Activated CD4-positive, CD25-positive, alpha-beta regulatory T cell treated with anti-CD3 and anti-CD28 coated beads, Interleukin-2, amount 50 U/mL, for 24 hours (primary cell): ENCODE measurements at places on chromosomes 16 and 17.

GRCh38 chr16:69851491-69852240, 89.5 kb downstream of the WWP2 start:
- no peak for ATAC-seq

DNA sequence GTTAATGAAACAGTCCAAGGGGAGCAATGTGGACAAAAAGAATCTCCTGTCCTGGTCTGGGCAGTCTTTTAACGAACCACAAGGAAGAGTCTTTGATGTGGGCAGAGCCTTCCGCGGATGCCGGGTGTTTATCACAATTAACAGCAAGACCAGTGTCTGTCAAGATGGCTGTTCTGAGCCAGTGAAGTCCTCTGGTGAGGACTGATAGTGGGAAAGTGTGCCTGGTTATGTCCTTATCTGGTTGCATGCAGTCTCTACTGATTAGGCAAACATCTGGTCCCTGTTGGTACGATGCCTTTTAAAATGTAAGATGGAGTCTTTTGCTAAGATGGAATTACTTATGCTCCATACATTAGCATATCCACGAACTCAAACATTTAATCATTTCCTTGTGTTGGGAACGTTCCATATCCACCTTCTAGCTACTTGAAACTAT, 88.5 kb downstream of the ZNF18 start:
- no peak for ATAC-seq

DNA sequence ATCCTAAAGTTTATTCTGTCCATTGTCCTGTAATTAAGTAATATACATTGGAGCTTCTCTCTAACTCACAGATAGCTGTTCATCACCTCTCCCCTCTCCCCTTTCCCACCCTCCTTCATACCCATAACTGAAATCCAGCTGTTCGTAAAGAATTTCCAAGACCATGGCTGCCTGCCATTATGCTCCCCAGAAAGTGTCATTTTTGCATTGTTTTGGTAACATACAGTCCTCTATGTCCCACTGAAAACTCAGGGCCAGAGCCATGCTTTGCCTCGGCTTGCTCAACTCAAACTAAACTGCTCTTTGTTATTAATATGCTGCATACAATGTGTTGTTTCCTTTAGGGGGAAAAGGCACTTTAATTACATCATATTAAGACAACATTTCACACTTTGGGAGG, 132.0 kb downstream of the MRTFB start:
- no peak for ATAC-seq

- no peak for ATAC-seq
Observed at GRCh38 chr17:66076546-66077190, 115.3 kb downstream of the CEP112 start.

GRCh38 chr17:72222661-72223380, 102.0 kb downstream of the SOX9 start:
- no peak for ATAC-seq

DNA sequence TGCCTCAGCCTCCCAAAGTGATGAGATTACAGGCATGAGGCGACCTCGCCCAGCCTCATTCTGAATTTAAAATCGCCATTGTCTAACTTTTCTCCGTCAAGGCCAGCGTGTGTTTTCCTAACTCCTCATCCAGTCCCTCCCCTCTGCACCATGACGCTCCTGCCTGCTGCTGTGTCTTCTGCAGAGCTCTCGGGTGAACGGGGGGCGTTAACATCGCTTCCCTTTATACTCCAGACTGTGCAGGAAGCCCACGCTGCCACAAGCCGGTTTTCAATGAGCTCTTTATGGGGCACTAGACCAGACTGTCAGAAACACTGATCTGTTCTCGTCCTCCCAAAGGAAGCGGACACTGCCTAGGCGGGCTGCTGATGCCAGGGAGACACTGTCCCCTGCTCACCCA, 13.2 kb downstream of the AANAT start:
- no peak for ATAC-seq

DNA sequence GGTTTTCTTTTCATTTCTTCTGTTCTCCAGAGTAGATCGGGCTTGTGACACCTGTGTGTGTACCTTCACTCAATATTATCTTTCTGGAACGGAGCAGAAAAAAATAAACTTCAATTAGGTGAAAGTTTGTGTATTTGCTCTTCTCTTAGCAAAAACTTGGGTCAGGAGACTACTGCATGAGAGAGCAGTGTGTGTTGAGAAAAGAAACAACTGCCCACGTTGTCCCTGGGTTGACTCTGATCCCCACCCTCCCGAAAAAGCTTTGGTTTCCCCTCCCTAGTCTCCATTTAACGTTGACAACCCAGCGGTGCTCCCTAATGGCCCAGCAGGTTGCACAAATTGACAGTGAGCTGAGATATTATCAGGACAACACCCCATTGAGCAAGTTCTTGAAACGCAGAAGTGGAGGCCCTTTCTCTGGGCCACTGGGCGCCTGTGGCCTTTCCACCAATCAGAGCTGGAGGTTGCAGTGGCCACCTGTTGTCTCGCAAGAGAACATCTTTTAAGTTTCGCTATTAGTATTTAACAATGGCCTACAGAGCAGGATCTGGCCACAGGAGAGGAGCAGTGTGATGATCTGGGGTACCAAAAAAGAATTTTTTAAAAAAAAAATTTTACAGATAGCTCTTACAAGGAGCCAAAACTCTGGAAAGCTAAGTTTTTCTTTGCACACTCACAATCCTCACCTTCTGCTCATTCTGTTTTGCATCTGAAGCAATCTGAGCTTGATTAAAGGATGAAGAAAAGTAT, 1.5 kb upstream of the TOX3 start:
- no peak for ATAC-seq

DNA sequence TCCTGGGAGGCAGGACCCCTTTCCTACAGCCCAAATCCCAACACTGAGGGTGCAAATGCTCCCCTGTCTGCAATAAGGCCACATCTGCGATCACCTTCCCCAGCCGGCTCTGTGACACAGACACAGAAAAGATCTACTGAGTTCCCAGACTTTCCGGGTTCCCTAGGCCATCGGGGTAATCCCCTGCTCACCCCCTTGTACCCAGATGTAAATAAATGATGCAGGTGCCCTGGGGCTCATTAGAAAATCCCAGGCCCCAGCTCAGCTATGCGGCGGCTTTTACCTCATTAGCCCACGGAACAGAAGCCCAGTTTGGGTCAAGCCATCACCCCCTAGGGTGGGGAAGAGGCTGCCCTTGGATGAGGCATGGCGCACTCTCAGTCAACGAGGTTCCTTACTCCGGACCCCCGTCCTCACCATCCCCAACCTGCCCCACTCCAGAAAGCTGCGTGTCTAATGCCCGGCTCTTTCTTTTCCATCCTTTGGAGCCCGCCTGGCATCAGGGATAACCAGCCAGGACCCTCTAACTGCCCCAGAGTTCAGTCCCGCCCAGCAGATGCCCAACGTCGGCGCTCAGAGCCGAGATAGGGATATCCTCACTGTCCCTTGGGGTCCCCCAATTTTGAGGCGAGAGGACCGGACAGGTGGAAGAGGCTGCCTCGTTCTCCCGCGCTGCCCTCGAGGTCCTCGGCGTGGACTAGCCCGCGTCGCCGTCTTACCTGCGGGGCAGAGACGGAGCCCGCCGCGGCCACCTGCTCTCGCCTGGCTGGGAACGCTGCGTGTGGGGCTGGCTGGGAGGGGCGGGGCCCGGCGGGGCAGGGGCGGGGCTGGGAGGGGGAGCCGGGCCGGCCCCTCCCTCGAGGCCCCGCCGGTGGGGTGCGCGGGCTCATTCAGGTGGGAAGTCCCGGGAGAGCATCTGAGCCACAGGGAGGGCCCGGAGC, at the start of gene ZNF385C:
ZNF385C (minus strand) TSS at position 783 of the 941 bp plus-strand sequence. CDS start 35,417 bp downstream, outside the sequence.
- peak; percentile 60 for ATAC-seq

- ATAC-seq = no peak
Observed at GRCh38 chr17:40813804-40814203, 8.6 kb downstream of the KRT10 start.

DNA sequence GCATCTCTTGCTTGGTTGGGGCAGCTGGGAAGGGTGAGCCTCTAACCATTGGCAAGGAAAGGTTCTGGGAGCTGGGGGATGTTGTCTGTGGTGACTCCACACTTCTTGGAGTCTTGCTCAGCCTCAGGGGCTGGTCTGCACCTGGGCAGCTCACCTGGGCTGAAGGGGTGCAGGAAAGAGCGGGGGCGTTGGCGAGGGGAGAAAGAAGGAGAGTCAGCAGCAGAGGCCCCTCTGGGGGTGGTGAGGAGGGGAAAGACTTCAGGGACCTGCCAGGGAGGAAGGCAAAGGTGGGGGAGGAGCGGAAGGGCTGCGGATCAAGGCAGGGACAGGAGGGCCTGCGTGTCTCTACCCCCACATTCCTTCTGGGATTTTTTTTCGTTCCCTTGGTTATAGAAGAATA, 47.7 kb downstream of the CCDC42 start:
- no peak for ATAC-seq

- no peak for ATAC-seq
Observed at GRCh38 chr16:4733211-4733742, 794 bp downstream of the ANKS3 start.

DNA sequence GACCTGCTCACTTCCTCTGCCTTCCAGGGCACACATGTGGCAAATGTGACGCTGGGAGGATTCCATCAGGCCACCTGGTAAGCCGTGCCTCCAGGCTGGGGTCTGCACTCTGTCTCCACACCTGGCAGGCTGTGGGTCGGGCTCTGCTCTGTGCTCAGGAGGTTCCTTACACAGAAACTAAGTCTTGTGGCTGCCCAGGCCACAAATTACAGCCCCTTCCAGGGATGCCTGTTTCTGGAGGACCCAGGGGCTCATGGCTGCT, 58.2 kb downstream of the RMI2 start:
- no peak for ATAC-seq

DNA sequence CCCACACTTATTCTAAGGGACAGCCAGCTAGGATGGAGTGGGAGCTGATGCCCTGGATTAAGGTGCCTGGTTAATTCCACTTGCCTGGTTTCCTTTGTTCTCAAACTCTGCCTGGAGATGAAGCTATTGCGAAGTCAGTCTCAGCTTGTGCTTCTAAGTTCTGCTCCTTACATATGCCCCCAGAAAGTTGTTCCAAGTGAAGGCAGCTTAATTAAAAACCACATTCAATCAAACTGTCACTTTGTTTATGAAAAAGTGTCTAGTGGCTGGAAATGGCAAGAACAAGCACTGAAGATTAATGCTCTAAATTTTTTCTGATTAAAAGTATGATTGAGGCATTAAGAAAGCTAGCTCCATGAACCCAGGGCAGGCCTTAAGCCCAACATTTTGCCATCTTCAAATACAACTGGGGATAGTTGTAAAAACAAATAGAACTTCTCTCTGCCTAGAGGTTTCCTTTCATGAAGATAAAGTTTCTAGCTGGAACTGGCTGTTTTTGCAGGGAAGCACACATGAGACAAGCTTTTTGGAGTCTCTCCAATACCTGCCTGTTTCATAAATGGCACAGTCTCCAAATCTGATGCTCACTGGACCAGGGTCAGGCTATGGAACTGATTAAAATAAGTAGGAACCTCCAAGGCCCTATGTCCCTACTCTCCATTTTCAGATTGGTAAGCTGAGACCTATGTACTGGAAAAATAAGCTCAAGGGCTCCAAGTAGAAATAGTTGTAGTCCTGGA, 100.9 kb downstream of the GRIN2A start:
- ATAC-seq = no peak

GRCh38 chr17:13429201-13429600, 172.5 kb downstream of the HS3ST3A1 start:
- ATAC-seq = no peak

GRCh38 chr16:1194665-1195392, 30.2 kb downstream of the TPSG1 start:
- no peak for ATAC-seq

GRCh38 chr17:77327566-77328464, 187.0 kb downstream of the SEC14L1 start:
- no peak for ATAC-seq

DNA sequence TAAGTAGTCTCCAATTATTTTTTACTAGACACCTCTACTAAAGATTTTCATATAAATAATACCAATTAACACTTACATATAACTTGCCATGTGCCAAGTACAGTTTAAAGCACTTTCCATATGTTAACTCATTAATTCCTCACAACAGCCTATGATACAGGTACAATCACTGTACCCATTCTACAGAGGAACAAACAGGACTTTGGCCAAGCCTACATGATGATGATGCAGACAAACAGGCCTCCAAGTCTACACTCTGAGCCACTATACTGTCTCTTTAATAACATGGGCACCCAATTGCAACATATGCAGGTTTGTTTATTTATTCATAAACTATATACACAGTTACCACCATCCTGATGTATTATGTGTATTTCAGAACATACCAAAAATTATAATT, 46.0 kb downstream of the TOX3 start:
- ATAC-seq = no peak

DNA sequence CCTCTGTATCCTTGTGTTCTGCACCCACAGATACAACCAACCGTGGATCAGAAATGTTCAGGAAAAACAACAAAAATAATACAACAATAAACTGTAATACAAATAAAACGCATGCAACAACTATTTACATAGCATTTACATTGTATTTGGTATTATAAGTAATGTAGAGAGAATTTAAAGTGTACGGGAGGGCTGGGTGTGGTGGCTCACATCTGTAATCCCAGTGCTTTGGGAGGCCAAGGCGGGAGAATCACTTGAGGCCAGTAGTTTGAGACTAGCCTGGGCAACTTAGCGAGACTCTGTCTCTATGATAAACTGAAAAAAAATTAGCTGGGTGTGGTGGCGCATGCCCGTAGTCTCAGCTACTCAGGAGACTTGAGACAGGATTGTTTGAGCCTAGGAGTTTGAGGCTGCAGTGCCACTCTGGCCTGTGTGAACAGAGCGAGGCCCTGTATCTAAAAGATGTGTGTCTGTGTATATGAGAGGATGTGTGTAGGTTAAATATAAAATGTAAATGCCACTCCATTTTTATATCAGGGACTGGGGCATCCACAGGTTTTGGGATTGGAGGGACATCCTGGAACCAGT, 13.3 kb downstream of the SEC14L1 start:
- no peak for ATAC-seq

GRCh38 chr17:32143527-32143870, 1.2 kb downstream of the RHOT1 start:
- no peak for ATAC-seq

GRCh38 chr17:81239714-81240555, 817 bp downstream of the NDUFAF8 start:
- peak; percentile 7 for ATAC-seq

DNA sequence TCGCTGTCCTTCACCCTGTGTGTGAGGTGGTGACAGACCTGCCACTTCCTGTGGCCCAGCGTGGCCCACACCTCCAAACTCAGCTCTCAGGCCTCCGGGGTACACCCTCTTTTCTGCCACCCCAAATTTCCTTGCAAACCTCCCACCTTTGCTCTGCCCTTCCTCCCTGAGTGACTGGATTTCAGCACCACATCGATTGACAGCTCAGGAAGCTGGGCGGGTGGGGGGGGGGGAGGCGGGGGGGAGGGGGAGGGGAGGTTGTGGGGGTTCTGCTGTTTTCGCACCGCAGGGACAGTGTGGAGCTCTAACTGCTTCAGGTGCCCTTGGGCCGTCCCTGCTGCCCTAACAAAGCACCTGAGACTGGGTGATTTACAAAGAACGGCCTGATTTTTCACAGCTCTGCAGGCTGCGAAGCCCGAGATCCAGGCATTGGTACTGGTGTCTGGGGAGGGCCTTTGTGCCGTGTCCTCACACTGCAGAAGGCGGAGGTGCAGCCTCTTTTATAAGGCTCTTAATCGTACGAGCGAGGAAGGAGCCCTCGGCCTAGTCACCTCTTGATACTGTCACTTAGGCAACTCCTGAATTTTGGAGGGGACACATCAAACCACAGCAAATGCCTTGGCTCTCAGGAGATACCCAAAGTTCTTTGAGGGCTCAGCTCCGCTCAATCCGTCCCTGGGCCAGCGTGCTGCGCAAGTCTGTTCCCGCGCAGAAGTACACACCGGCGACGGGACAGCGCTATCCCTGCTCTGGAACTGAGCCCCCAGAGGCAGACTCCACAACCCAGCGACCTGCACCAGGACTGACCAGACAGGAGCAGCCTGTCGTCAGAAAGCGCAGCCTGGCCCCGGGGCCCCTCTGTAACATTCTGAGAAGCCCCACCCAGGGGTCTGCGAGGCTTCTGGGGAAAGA, 3.6 kb downstream of the NDUFAF8 start:
- no peak for ATAC-seq
